Hematopoietic multipotent progenitor cell treated with erythropoietin and hydrocortisone succinate and interleukin-3 and kit ligand, for 4 days (in vitro differentiated cells): ENCODE measurements at places on chromosomes 6 and 20.

DNA sequence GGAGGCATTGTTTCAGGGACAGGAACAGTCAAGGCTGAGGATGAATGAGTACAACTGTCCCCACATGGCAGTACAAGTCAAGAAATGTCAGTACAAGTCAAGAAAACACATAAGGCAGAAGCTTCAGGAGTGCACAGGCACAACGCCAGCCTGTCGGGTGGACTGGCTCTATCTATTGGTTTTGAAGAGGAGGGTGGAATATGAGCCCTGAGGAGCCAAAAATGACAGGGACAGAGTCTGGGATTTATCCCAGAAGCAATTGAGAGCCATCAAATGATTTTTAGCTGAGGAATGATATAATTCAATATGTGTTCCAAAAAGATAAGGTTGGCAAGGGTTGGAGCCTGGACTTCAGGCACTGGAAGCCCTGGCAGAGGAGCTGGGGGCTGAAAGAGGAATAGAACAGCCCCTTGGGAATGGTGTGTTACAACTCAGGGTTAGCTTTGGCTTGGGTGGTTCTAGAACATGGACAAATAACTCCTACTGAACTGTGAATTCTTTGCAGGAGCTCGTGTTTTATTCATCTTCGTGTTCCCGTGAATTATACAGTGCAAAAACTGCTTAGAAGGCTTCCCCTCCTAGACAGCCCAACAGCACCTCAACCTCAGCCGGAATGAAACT is 425.7 kb upstream of the ARID1B start:
- no peak for DNase-seq

DNA sequence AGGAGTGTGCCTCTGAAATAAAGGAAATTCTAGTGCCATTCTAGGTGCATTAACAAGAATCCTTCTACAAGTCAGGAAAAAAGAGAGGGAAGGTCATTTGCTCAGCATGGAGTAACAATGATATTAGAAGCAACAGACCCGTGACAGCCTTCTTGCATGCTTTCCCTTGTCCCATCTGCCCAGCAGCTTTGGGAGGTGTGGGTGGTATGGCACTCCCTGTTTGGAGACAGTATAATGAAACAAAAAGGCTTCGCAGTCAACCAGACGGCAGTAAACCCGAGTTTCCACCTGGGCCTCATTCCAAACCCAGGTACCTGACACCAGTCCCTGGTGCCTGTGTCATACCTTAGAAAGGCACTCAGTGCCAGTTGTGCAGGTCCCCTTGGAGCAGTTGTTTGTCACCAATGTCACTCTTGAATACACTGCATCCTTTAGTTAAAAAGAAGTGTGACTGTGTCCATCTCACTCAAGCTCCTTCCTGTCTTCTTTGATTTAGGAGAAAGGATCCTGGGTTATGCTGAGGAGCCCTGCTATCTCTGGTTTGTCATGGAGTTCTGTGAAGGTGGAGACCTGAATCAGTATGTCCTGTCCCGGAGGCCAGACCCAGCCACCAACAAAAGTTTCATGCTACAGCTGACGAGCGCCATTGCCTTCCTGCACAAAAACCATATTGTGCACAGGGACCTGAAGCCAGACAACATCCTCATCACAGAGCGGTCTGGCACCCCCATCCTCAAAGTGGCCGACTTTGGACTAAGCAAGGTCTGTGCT is 14.7 kb downstream of the STK35 start:
- no peak for DNase-seq

GRCh38 chr20:11067359-11067758 is 393.6 kb upstream of the JAG1 start:
- no peak for DNase-seq

DNA sequence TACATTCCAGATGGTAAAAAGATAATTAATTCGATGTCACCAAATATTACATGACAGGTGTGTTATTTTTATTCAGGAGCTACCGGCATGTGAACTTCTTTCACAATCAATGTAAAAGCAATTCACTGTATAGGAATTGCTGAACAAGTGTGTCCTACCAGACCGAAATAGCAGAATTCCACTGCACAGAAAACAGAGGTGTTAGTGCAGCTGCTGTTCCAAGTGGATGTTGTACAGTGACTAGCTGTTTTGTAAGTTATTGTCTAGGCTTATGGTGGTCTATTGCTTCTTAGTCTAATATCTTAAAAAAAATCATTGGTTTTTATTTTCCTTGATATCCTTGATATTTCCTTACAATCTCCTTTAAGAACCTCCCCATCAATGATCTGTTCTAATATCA is 107.4 kb downstream of the COL19A1 start:
- no peak for DNase-seq

GRCh38 chr6:98636941-98637340 is 197.4 kb upstream of the POU3F2 start:
- no peak for DNase-seq

DNA sequence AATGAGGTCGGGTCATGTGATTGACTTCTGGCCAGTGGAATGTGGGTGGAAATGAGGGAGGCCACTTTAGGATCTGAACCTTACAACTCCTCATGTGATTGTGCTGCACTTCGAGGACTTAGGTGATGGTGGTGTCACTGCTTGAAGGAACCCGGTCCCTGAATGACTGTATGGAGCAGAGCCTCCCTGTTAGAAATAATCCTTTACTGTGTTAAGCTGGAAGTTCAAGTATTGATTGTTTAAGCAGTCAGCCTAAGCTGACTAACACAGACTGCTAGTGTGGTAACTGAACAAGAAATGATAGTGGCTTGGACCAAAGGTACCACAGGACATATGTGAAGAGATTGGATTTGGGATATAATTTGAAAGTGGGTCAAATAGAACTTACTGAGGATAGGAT is 138.0 kb downstream of the OPN5 start:
- DNase-seq, result no peak

- no peak for DNase-seq
Observed at GRCh38 chr6:167116109-167116837, 6.6 kb upstream of the CCR6 start.

DNA sequence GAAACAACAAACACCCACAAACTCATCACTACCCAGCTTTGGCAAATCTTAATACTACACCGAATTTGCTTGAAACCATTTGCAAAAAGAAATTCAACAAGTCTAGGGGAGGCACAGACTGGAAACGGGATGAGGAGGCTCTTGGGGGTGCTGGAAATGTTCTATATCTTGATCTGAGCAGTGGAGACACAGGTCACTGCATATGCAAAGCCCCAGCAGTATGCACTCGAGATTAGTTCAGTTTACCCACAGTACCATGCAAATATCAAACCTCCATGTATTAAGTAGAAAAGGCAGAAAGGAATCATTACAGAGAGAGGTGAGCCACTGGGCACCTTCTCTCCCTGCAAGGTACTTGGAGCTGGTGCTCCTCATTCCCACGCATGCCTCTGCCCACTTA is 75.9 kb downstream of the PREX1 start:
- no peak for DNase-seq

GRCh38 chr6:3959385-3959784 is 110.2 kb downstream of the FAM50B start:
- DNase-seq, result no peak

GRCh38 chr6:395432-396125 is 4.0 kb downstream of the IRF4 start:
- DNase-seq, result no peak
